Stimulated activated effector memory CD8-positive, alpha-beta T cell treated with anti-CD3 and anti-CD28 coated beads, Interleukin-12 subunit alpha, Interleukin-12 subunit beta, amount 100 ng/mL, for 72 hours (primary cell): ENCODE measurements at places on chromosomes 4 and X.

DNA sequence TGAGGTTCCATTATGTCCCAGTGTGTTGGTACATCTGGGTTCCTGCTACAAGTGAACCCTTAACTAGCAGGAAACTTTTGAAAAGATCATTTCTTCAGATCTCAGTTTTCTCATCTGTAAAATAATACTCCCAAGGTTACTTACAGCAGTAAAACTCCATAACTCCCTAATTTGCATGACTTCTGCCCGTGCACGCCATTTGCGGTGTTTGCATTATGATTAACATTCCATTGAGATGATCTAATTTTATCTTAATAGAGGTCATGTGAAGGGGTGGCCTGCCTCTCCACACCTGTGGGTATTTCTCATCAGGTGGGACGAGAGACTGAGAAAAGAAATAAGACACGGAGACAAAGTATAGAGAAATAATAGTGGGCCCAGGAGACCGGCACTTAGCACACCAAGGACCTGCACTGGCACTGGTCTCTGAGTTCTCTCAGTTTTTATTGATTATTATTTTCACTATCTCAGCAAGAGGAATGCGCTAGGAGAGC is 219.8 kb downstream of the TLL1 start:
- no peak for DNase-seq

- no peak for DNase-seq
Observed at GRCh38 chr4:138241281-138242075, 671 bp downstream of the SLC7A11 start.

DNA sequence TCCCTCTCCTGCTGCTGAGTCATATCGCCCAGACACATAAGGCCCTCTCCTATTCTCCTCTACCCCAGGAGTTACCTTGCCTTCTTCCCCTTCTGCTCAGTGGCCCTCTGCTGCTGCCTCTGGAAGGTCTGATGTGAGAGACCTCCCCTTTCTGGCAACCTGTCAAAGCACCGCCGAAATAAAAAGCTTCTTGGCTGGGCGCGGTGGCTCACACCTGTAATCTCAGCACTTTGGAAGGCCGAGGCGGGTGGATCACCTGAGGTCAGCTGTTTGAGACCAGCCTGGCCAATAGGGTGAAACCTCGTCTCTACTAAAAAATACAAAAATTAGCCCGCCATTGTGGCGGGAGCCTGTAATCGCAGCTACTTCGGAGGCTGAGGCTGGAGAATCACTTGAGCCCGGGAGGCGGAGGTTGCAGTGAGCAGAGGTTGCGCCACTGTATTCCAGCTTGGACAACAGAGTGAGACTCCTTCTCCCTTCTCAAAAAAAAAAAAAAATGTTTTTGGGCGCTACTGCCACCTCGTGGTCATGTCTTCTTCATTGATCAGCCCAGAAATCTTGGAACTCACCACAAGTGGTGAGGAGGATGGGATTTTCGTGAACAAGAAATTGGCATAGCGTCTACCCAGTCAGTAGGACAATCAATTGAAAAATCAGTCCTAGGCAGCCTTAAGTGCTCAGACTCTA is 8.6 kb upstream of the ZXDA start:
- DNase-seq, result no peak

DNA sequence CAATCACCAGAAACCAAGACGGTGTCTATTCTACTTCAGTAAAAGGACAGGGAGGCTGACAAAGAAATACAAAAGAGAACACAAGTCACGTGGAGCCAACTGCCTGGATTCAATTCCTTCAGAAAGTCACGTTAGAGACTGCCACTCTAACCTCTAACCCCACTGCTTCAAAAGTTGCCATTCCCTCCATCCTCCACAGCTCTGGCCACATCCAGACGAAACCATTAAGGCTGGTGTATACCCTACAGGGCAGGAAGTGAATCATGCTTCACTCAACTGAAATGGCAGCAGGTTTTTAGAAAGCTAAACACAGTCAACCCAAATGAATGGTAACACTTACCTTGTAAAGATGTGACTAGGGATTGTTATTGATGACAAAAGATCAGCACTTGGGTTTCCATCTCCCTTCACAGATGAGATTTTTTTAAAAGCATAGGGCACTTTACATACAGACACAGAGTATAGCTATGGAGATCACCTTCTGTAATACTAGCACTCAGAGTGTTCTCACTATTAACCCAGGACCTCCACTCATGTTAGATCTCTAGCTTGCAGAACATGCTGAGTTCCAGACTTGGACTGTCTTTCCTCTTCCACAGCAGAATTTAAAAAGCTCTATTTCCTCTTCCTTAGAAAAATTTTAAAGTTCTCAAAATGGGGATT is 37.4 kb downstream of the MAML3 start:
- DNase-seq, result no peak

DNA sequence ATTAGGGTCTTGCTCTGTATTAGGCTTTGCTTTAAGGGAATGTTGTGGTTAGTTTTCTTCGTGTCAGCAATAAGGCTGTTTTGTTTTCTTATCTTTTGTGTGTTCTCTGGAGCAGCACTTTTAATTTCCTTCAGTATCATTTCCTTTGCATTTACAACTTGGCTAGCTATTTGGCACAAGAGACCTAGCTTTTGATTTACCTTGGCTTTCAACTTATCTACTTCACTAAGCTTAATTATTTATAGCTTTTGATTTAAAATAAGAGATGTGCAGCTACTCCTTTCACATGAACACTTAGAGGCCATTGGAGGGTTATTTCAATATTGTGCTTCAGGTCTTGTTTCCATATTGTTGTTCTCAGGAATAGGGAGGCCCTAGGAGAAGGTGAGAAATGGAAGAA is 68.2 kb downstream of the FAT4 start:
- no peak for DNase-seq

- no peak for DNase-seq
Observed at GRCh38 chr4:129110931-129111330, 15.0 kb downstream of the C4orf33 start.

DNA sequence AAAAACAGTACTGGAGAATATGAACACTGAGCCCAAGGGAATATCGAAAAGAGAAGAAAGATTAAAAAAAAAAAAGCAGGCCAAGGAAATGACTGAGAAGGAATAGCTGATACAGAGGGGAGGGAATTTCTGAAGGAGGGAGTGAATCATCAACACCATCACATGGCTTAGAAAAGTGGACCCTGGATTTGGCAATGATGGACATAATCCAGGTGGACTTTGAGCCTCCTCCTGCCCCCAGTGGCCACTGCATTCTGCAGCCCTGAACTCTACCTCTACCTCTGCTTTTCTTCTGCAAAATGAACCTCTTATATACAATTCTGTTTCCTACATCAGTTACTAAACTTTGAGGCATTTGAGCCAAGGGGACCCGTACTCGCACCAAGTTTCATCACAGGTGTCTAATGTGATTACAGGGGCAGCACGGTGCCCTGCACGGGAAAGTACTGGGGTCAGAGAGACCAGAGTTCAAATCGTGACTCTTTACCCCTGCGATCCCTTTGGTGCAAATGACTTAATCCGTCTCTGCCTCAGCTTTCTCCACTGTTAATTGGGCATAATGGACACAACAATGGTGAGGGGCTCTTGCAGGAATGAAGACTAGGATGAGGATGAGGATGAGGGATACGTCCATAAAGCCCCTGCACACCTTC is 1.1 kb downstream of the OCIAD2 start:
- no peak for DNase-seq

GRCh38 chrX:8673201-8673600 is 58.7 kb downstream of the ANOS1 start:
- DNase-seq, result no peak

GRCh38 chr4:57095245-57095644 is 14.9 kb downstream of the IGFBP7 start:
- no peak for DNase-seq

DNA sequence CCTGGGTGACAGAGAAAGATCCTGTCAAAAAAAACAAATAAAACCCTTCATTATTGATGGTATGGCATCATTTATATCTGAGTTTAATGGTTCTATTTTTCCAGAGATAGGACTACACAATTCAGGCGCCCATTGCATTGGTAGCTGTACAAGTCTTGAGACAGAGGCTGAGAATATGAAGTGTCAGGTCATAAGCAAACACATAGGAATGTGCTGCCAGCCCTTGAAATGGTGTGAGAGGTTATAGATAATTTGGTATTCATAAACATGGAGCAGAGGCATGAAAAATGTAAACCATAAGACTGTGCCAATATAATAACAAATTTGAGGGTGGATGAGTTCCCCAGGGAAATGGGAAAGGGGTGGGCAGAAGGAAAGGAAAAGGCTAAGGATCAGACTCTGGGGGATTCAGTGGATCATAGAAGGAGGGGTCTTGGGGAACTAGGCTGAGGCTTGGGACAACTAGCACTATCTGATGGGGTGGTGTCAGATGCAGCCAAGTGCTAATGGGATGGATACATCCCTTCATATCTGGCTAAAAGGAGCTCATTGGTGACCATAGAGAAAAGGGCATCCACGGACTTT is 50.8 kb downstream of the MAOA start:
- DNase-seq, result no peak

DNA sequence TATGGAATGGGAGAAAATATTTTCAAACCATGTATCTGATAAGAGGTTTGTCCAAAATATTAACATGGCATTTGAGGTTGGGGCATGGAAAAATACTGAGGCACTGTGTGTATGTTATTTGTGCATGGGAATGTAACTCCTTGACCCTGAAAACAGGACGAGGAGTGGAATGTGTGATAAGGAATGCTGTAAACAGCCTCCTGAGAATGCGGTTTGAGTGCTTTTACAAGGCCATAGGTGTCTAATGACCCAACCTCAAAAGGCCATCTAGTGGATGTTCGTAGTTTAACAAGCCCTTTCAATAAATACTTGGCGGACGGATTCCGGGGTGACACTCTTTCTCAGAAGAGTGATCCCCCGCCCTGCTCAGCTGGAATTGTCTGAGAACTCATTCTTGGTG is 162.9 kb upstream of the USP9X start:
- no peak for DNase-seq

DNA sequence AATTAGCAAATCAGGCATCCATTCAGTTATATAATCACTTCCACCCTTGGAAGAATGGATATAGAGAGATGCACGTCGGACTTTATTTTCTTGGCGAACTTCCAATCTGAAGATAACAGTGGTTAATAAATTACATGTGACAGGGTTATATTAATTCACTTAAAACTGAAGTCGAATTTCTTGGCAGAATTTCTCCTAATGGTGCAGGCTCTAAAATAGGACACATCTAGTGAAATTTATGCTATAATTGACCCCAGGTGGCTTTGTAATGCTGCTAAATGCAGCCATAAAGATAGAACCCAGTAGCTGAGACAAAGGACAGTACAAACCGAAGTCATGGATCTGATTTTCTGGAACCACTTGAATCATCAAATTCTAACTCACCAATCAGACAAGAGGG is 20.8 kb upstream of the SLC10A4 start:
- no peak for DNase-seq

- DNase-seq, result no peak
Observed at GRCh38 chr4:30770049-30770549, 49.9 kb downstream of the PCDH7 start.

DNA sequence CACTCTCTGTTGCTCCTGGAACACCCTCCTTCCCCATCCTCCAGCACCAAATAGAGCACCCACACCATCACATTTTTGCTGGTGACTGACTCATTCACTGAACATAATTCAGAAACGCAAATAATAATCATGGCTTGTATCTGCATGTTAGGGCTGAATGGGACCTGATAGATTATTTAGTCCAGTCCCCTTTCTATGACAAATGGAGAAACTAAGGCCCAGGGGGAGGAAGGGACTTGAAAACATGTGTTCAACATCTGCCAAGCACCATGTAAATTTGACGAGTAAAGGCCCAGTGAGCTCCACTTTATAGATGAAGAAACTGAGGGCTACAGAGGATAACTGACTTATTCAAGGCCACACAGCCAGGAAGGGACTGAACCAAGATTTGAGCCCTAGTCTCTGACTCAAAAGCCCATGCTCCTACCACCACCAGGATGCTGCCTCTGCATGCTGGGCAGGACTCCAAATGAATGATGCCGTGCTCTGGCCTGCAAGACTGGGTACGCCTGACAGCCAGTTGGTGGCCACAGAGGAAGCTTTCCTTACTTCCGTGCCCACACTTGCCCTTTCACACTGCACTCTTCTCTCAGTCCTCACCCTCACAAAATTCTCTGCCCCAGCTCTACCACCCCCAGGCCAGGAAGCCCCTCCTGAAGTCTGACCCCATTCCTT is 133.3 kb upstream of the PJA1 start:
- no peak for DNase-seq

GRCh38 chr4:4499438-4500123 is 42.3 kb downstream of the STX18 start:
- DNase-seq, result no peak

DNA sequence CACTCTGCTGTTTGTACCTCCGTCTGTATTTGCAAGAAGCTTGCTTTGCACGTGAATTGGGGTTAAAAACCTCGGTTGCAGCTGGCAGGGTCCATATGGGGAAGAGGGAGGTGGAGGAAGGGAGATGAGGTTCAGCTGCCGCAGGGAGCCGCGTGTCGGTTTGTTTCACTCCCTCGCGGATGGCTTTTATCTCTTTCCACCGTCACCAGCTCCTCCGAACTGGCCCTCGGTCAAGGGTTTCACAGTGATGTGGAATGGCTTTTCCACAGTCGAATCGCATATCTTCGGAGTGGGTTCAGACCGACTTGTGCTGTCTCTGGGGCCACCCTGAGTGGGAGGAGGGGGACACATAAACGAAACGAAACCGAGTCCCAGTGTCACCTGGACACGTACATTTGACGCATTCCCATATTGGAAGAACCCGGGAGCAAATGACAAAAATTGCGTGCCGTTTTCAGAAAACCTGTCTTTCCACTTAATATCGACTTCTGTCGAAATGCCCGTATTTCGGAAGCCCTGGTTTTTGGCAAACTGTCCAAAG is 929 bp downstream of the ZBTB33 start:
- peak; percentile 52 for DNase-seq

GRCh38 chrX:69176053-69176452 is 10.8 kb upstream of the PJA1 start:
- DNase-seq, result no peak

DNA sequence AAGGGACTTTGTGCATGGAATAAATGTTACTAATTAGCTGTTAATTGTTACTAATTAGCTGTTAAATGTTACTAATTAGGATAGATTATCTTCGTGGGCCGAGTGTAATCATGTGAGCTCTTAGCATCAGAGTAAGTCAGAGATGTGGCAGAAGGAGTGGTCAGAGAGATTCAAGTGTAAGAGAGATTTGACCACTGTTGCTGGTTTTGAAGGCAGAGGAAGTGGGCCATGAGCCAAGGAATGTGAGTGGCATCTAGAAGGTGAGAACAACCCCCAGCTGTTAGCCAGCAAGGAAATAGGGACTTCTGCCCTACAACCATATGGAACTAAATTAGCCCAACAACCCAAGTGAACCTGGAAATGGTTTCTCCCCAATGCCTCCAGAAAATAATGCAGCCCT is 28.2 kb downstream of the ODAPH start:
- no peak for DNase-seq

DNA sequence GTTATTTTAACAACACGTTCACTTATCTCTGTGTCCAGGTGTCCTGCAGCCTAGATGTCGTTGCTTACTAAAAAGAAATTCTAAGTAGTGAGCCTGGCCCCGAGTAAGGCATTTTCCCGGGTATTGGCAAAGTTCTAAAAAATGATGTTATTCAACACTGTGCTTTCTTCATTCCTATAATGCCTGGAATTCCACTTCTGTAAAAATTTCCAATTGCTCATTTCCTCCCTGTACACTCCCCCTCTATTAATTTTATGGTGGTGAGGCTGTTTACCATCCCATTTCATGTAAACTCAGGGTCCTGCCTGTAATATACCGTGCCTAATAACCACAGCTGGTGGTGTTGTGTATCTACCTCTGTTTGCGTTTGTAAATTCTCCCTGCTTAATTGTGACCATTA is 14.2 kb downstream of the BST1 start:
- DNase-seq, result no peak
